Posterior cingulate gyrus (tissue), 11 donors: ENCODE measurements at places on chromosomes 2 and 18.

GRCh38 chr2:30204281-30204680 lies 27.1 kb upstream of the LBH start:
- no peak for DNase-seq

- DNase-seq = no peak
Measured at GRCh38 chr2:230075988-230076631, 7.4 kb upstream of the SLC16A14 start.

GRCh38 chr2:27566628-27567027 lies 16.2 kb upstream of the ZNF512 start:
- DNase-seq = no peak

GRCh38 chr2:157420771-157421323 lies 23.0 kb downstream of the CYTIP start:
- DNase-seq = no peak

DNA sequence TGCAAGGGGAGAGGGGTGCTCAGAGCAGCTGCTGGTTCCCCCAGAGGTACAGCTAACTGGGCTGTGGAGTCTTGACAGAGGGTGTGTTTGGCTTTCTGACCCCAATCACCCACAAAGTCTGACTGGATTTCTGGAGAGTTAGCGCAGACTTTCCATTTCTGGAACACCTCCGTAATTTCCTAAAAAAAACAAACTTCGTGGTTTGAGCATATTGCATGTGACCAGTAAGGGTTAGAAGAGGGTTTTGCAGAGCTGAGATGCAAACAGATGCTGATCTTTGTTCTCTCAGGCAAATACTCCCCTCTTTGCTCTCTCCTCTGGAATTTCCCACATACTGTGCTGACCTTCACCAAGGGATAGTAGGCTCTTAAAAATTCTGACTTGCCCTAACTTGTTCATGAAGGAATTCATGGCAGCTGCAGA lies 44.5 kb upstream of the TMEM247 start:
- DNase-seq = no peak

DNA sequence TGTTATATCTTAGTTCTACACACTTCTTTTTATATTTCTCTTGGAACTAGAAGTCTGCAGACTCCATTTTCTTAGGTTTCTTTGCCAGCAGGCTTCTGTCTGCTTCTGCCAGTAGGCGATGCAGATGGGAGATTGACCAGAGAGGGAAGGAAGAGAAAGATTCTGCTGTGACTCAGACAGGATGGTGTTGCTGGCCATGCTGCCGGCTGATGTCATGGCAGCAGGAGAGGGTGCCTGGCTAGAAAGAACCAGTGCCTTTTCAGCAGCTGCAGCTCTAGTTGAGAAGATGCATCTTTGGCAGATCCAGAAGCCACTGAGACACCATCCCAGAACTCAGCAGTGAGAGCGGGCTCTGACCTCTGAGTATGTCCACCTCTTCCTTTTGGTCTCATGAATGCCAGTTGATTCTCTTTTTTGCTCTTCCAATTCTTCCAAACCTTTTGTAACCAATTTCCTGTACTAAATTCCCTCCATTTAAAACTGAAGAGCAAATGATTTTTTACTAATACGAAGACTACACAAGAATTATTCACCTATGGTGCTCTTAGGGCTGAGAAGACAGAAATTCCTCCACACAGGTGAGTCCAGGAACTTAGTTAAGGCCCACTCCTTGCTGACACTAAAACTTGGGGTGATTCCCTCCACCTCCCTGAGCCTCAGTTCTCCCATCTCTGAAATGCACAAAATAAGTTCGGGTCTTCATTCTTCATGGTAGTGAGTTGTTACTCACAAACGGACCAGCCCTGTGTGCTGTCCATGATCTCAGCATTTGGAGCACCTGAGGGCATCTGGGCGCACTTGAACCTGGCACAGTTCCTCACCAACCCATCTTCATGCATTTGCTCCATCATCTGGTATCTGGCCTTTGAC lies 200.7 kb downstream of the MYCN start:
- no peak for DNase-seq

DNA sequence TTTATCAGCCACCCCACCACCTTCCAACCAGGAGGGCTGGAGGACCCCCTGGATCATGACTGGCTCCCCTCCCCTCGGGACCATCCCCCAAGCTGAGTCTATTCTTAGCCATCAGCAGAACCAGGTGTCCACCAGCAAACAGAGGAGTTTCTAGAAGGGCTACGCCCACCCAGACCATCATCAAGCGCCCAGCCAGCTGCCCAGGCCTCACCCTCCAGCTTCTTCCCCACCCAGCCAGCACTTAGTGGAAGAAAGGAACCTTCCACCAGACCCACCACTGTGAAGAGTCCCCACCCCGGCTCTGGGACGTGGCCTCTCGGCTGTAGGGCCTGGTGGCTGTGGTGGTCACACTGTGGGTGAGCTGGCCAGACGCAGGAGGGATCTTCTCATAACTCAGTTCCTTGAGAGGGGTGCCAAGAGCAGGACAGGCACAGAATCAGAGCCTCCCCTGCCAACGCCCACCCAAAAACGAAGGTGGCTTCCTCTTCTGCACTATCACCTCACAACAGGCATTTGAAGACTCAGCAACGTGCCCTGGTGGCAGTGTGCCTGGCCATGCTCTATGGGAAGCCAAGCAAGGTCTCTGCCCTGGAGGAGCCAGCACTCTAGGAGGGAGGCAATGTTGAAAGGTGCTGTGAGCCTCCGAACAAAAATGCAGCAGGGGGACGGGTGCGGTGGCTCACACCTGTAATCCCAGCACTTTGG lies 19.0 kb downstream of the BIN1 start:
- no peak for DNase-seq

DNA sequence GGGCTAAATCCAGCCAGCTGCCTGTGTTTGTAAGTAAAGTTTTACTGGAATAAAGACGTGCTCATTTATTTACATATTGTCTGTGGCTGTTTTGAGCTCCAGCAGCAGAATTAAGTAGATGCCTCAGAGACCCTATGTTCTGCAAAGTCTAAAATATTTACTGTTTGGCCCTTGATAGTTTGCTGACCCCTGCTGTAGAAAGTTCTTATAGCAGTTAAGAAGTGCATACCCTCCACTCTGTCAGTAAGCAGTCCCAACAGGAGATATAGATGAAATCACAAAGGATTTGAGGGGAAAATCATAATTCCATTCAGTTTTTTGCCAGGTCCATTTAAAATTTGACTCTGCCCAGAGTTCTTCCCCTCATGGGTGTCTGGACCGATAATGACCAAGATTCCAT lies 50.1 kb upstream of the ITM2C start:
- DNase-seq = no peak

DNA sequence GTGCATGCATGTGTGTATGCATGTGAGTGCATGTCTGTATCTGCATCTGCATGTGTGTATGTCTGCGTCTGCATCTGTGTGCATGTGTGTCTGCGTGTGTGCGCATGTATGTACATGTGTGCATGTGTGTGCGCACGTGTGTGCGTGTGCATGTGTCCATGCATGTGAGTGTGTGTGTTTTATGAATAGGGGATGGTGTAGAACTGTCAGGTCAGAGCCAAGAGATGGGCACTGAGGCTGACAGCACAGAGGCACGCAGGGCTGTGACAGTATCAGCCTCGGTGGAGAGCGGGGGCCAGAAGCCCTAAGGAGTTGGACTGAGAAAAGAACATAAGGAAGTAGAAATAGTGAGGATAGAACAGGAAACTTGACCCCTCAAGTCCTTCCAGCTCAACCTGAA lies 494.0 kb upstream of the MYT1L start:
- no peak for DNase-seq

DNA sequence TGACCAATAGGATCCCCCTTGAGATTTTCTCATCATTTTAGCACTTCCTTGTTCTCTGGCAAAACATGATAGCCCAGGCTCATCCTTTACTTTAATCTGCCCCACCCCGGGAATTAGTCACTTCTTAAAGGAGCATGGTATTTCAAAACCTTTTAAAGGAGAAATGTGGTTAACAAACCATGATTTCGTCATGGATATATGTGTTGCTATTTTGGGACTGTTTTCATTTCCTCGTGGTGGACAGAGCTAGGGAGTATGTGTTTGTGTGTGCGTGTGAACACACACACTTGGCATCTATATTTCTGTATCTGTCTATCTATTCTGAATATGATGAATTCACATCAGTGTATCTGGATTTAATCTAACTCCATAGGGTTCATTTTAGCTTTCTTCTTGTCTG lies 128.1 kb downstream of the BIRC6 start:
- no peak for DNase-seq

- no peak for DNase-seq
Measured at GRCh38 chr18:49161627-49162026, 210.9 kb upstream of the SMAD7 start.

- DNase-seq = no peak
Measured at GRCh38 chr2:165467921-165468320, 1.6 kb upstream of the CSRNP3 start.

GRCh38 chr2:230578106-230578505 lies 134.5 kb upstream of the CAB39 start:
- no peak for DNase-seq

GRCh38 chr2:19038071-19039015 lies 320.1 kb downstream of the OSR1 start:
- DNase-seq = no peak

DNA sequence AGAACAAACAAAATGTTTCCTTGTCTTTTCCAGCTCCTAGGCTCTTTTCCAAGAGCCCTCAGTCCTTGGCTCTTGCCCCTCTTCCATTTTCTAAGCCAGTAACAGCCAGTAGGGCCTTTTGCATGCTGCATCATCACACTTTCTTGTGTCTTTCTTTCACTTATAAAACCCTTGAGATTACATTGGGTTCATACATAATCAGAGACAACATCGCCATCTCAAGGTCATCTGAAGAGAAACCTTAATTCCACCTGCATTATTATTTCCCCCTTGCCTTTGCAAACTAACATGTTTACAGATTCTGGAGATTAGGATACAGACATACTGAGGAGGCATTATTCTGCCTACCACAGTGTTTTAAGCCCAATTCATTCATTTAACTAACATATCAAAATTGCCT lies 697.3 kb downstream of the TRIB2 start:
- DNase-seq = no peak

- DNase-seq = no peak
Measured at GRCh38 chr2:114488841-114489530, 46.5 kb downstream of the DPP10 start.

- no peak for DNase-seq
Measured at GRCh38 chr2:64337314-64337713, 116.6 kb upstream of the LGALSL start.

DNA sequence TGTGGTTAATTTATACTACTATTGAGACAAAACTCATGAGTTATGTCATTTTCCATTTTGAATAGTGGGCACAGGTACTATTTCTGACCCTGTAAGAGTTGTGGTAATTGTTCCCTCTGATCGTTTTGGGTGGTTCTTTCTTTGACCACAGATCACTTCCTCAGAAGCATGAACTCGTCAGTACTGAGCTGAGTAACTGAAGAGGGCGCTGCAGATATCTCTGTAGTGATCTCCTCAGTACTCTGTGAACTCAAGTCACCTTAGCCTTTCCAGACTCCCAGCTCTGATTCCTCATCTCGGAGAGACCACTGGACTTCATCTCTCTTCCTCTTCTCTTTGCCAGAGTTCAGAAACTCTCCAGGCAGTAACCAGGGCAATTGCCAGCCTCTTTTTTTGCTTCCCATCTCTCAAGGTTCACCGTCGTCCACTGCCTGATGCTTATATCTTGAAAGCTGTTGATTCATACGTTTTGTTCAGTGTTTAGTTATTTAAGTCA lies 9.4 kb upstream of the IL1RL1 start:
- no peak for DNase-seq

DNA sequence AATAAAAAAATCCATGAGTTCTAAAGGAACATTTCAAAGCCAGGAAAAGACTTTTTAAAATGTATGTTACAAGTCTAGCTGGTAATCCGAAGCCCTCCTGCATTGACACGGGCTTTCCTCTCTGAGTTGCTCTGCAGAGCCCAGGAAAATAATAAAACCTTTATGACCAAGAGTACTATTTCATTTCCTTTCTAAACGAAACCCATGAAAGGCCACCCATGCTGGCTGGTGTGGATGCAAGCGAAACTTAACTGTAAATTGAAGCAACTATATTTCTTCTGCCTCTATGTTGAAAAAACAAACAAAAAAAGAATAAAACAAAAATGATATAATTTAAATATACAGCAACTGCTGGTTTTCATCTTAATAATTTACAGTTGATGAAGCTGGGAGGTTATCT lies 41.3 kb upstream of the ZNF532 start:
- DNase-seq = no peak
